C1 segment of cervical spinal cord (tissue), 14 donors: ENCODE measurements at places on chromosomes 1 and 21.

DNA sequence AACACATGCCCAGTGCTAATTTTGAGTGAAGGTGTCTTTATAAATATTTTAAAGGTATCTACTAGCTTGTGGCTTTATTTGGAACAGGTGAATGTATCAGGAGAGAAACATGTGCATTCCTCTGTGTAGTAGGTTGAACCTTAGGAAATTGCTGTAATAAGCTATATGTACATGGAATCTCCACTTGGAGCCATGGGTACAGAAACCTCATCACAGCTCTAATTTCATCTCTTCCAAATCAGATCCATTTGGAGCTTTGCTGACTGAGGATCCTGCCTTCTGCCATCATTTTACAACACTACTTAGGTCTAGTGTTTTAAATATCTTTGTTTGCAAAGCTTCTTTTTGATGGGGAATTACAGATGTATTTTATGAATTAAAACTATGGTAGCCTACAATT lies 2.1 kb downstream of the KCNK2 start:
- DNase-seq, result no peak

DNA sequence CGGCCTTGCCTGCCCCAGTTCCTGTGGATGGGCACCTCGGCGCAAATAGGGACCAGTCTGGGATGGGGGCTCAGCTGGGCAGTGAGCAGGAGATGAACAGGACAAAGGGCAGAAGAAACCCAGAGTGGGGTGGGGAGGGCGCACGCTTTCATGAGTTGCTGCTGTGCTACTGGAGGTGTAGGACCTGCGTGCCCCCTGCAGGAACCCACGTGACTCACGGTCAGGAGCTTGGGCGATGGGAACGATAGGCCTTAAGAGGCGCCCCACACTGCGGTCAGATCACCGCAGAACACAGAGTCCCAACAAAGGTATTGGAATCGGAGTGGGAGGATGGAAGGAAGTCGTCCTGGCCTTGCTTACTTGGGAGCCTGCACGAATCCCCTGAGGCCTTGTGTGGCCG lies 17.2 kb downstream of the PRDM15 start:
- DNase-seq, result no peak

DNA sequence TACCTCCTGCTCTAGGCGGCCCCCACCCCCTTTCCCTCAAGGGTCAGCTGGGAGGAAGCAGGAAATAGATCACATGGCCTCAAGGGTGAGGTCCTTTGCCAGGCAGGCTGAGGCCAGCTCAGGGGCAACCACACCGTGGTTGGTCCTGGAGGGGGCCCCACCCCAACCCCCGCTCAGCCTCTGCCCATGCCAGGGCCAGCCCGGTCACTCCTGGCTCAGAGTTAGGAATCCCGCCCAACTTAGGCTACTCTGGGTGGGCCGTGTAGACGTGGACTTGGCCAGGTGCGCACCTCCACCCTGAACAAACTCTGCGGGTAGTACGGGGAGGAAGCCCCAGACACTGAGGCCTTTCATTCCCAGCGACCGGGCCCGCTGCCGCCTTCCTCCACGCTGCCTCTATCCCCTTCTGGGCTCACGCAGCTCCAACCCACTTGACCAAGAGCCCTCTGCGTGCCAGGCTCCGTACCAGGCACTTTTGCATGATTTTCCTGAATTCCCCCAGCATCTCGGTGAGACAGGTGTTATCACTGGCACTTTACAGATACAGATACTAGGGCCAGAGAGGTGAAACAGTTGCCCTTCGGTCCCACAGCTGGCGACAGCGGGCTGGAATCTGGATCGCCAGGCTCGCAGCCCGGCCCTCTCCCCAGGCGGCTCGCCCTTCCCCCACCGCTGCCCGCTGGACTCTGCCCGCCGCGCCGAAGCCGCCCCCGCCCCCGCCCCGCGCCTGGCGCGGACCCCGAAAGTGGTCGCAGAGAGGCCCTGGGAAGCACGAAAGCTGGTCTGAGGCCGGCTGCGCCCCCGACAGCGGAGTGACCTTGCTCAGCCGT lies 769 bp downstream of the GALE start:
- no peak for DNase-seq

DNA sequence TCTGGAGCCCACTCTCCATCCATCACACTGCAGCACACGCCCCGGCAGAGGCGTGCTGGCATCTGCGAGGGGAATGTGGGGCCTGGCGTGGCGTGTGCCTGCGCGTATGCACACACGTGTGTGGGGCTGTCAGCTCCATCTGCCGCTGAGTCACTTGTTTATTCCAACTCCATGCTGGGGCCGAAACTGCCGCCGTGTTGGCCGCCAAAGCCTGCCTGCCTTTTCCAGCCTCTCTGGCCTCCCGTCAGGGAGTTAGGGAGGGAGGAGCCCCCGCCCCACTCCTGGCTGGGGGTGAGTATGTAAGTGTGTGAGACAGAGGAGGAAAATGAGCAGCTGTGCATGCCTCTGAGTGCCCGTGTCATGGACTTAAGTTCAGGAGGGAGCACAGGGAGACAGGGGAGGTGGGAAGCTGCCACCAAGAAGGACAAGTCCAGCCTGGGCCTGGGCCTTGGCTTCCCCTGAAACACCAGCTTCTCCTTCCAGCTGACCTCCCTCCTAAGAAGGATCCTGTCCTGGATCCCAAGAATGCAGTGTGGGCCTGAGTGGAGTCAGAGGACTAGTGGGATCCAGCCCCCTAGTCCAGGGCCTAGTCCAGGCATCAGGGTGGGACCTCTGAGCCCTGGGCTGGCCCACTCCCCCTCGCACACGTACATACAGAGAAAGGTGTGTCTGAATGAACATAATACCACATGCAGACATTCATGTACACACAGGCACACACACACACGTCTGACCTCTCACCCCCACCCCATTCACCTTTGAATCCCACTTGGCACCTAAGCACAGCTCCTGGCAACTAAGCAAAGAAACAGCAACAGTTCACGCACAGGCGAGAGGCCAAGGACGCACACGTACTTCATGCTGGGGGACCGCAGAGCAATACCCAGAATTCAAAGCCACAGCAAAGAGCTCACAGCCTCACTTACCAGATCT lies 24.7 kb downstream of the MEF2D start:
- peak; percentile 53 for DNase-seq

DNA sequence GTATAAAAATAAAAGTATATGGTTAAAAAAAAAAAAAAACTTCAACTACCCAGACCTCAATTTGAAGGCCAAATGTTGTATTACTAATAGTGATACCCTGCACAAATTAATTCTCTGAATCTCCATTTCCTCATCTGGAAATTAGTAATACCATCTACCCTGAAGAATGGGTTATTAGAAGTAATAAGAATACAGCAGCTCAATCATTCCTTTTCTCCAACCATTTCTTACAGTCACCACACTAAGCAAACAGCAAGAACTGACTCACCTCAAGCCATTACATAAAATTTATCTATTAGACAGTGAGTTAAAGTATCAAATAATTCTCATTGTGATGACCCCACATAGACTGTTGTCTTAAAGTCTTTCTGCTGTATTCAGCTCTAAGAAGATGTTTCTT lies 39.6 kb downstream of the RERE start:
- no peak for DNase-seq

DNA sequence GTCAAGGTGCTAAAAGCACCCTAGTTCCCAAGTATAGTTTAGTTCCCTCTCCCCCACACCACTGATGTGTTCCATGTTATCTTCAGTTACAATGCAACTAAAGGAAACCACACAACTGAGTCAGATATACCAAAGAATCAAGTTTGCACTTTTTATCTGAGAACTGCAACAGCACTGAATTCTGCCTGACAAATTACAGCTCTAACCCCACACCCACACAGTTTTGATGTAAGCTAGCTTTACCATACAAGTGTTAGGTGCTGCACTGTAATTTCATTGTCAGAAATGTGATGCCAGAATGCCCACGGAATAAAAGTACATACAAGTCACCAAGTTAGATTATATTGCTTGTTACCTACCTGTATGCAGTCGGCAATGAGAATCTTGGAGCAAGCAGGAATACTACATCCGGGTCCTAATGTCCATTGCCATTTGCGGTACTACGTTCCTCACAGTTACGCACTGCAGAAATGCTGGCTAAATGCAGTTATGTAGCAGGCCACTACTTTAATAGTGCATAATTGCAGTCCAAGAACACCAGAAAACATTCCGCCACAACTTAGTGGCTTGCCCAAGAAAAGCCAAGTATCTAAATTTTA lies 12.1 kb downstream of the SFPQ start:
- DNase-seq, result no peak

DNA sequence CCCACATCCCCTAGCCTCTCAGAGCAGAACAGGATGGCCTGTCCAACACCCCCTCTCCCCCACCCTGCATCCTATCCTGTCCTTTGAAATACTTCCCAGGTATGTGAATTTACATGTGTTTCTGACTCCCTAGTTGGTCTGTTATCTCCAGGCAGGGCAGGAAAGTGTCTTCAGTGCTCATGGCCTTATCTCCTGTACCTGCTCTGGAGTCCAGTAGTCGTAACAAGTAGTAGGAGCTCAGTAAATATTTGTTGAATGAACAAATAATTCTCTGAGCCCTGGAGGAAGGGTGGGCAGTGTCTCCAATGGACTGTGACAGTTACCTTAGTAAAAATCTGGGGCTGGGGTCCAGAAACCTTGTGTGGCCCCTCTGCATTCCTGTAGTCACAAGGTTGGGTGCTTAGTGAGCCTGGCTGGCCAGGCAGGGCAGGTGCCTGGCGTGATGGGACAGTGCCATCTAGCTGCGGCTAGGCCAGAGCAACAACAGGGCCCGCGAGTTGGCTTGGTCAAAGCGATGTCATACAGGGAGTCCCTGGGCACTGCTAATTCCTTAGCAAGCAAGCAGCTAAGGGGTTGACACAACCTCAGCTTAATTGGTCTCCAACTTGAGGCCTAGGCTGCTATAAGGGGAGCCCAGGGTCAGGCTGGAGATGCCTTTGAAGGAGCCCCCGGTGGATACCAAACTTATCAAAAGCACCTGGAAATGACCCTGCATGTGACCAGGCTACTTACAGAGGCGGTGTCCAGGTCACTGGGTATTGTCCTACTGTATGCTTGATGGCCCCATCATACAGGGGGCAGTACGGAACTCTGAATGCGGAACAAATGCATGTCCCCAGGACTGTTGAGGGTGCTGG lies 89.0 kb upstream of the PPM1J start:
- DNase-seq, result peak; percentile 17

DNA sequence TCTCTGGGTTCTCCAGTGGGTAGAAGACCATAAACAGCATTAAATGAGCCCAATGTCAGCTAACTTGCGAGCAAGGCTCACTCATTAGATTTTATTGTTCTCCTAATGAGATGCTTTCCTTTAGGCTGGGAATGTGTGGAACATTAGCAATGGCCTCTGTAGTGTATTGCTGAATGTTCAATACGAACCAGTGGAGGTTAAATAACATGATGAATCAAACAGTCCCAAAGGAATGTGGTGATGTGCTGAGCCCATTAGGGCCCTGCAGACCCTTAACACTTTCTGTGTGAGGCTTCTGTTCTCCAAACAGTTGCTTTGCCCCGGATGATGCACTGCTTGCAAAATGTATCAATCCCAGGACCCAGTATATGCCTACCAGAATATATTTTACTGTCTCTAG lies 225.5 kb downstream of the ATG4C start:
- DNase-seq, result no peak

DNA sequence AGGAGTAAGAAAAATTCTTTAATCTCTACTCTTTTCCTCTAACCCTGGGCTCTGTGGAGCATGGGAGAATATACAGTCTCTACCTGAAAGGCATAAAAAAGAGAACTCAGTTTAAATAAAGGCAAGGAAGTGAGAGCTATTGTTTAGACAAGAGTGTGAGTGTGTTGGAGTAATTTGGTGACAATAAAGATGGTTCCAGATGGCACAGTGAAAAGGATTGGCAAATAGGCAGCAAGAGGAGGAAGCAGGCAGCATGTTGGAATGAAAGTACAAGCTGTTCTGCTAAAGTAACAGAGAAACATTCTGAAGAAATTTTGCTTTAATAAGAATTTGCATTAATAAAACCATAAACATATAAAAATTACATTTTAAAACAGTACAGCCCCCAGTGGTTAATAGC lies 163.4 kb downstream of the DNM3 start:
- no peak for DNase-seq

DNA sequence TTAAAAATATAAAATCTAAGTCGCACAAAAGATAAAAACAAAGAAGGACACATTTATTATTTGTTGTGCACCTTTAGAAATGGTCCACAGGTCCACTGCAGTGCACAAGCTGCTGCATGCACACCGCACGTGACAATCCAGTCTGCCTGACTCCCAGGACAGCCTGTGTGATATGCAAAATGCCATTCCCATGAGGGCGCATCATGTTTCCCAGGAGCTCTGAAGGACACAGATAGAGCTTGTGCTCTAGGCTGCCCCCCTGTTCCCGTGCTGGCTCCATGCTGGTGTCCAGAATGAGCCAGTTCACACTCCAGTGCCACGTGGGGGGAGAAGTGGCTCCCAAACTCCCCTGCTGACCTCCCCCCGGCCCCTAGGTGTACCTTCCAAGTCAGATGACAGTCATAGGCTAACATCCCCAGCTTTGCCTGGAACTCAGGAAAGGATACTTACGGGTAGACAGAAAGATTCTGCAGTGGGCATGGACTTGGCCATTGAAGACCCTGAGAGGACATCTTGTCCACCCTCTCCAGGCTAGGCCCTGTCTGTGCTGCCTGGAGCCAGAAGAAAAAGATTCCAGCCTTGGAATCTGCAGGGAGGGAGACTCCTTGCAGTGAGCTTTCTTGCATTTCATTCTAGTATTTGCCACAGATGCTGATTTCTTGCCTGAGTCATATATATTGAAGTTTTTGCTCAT lies 26.3 kb downstream of the RAB7B start:
- DNase-seq, result no peak

GRCh38 chr1:61501971-61502916 lies 222.7 kb downstream of the TM2D1 start:
- no peak for DNase-seq

DNA sequence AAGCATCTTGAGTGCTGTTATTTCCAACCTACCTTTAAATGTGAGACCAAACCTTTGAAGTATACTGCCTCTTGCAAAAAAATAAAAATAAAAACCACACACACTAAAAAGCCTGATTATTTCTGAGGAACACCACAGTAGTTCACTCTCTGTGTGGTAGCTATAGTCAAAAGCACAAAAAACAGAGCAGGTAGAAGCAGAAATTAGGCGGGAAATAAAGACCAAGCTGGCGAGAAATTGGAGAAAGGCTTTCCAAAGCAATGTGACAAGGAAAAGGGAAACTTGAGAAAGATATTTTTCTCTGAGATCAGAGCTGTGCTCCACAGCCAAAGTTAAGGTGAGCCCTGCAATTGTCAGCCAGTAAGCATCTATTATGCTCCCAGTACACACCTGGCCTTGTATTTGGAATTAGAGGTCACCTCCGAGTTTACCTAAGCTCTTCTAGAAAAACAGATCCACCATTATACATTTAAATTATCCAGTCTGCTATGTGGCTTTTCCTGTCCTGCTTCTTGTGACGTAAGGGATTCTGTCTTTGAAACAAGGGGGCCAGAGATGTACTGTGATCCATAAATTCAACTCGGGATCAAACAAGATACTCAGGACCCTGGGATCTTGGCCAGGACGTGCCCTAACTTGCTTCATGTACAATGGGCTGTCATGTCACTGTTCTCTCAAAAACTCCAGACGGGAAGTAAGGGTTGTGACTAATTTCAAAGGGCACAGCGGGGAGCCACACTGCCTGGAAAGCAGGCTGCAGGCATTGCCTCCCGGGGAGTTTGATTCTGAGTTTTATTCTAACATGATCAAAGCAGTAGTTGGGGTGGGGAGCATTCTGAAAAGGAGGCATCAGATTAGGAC lies 39.8 kb upstream of the RAB4A start:
- no peak for DNase-seq

GRCh38 chr1:247330548-247331171 lies 1.0 kb downstream of the ZNF496 start:
- no peak for DNase-seq

GRCh38 chr1:163712321-163712720 lies 390.6 kb downstream of the NUF2 start:
- DNase-seq, result no peak
